ENCODE measurements at places on chromosomes 4 and X. TPM values are rescaled to one million over a fixed set of nuclear protein-coding genes. Genes with fewer than 3 reads are reported as not detected.

GRCh38 chrX:65148232-65148631, 172.0 kb upstream of the ZC4H2 start:
- no peaks in the 10 kb centered on the region for H3K27me3 ChIP-seq
- H3K27ac ChIP-seq, result no peak overlapping the region
- DNase-seq, result no peak
- no peak overlapping the region for H3K4me3 ChIP-seq
- no peaks in the 10 kb centered on the region for H3K4me1 ChIP-seq

- H3K27me3 ChIP-seq, result peaks cover 17% of the 10 kb centered on the region
- H3K36me3 ChIP-seq, result no peaks in the 10 kb centered on the region
- H3K27ac ChIP-seq, result no peak overlapping the region
- peak; percentile 53 for DNase-seq
These were observed 15.8 kb downstream of the ZCCHC12 start for GRCh38 chrX:118839334-118839958.

DNA sequence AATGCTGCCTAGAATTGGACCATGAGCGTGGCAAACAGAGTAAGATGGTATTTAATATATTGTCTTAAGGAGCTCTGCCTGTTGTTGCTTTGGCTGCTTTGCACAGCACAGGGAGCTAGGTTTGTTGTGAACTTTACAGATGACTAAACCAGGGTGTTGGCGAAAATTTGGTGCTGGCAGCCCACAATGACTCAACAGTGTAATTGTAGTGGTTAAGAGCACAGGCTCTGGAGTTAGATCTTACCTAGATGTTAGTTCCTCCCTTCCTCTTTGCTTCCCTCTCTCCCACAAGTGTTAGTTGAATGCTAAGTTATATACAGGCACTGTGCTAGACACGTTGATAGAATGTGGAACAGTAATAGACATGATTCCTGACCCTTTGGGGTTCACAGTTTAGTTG, 128.9 kb upstream of the TRPC5 start:
- H3K4me3 ChIP-seq, result no peak overlapping the region
- H3K36me3 ChIP-seq, result no peaks in the 10 kb centered on the region
- H3K27me3 ChIP-seq, result no peaks in the 10 kb centered on the region
- H3K4me1 ChIP-seq, result peaks cover 9% of the 10 kb centered on the region

GRCh38 chr4:3571921-3572320, 39.7 kb upstream of the LRPAP1 start:
- no peak for DNase-seq
- H3K27ac ChIP-seq, result no peak overlapping the region
- H3K4me1 ChIP-seq, result no peaks in the 10 kb centered on the region
- no peak overlapping the region for H3K4me3 ChIP-seq

- DNase-seq, result no peak
- no peaks in the 10 kb centered on the region for H3K27me3 ChIP-seq
- H3K27ac ChIP-seq, result no peak overlapping the region
- H3K36me3 ChIP-seq, result no peaks in the 10 kb centered on the region
These were observed 172.5 kb upstream of the GATB start for GRCh38 chr4:151933122-151933827.

- H3K27me3 ChIP-seq, result no peaks in the 10 kb centered on the region
- no peak for DNase-seq
- H3K4me1 ChIP-seq, result no peaks in the 10 kb centered on the region
- H3K4me3 ChIP-seq, result no peak overlapping the region
These were observed 119.8 kb downstream of the SPOCK3 start for GRCh38 chr4:167114416-167114971.

GRCh38 chr4:54879576-54879975, 221.8 kb downstream of the KIT start:
- H3K36me3 ChIP-seq, result no peaks in the 10 kb centered on the region
- no peaks in the 10 kb centered on the region for H3K4me1 ChIP-seq
- H3K4me3 ChIP-seq, result no peak overlapping the region
- H3K27ac ChIP-seq, result no peak overlapping the region
- no peaks in the 10 kb centered on the region for H3K27me3 ChIP-seq
- DNase-seq, result no peak

- H3K27ac ChIP-seq, result no peak overlapping the region
- DNase-seq, result no peak
- H3K36me3 ChIP-seq, result no peaks in the 10 kb centered on the region
- no peak overlapping the region for H3K4me3 ChIP-seq
- peaks cover 10% of the 10 kb centered on the region for H3K27me3 ChIP-seq
- H3K4me1 ChIP-seq, result no peaks in the 10 kb centered on the region
These were observed 132.1 kb upstream of the RAPGEF2 start for GRCh38 chr4:158970812-158971211.

GRCh38 chrX:41178201-41178600, 93.0 kb downstream of the USP9X start:
- H3K4me1 ChIP-seq, result peaks cover 33% of the 10 kb centered on the region
- no peaks in the 10 kb centered on the region for H3K27me3 ChIP-seq
- peaks cover 25% of the 10 kb centered on the region for H3K36me3 ChIP-seq

- H3K36me3 ChIP-seq, result no peaks in the 10 kb centered on the region
- no peaks in the 10 kb centered on the region for H3K27me3 ChIP-seq
- DNase-seq, result no peak
- H3K27ac ChIP-seq, result no peak overlapping the region
These were observed 41.9 kb upstream of the PDHA2 start for GRCh38 chr4:95798003-95798402.

DNA sequence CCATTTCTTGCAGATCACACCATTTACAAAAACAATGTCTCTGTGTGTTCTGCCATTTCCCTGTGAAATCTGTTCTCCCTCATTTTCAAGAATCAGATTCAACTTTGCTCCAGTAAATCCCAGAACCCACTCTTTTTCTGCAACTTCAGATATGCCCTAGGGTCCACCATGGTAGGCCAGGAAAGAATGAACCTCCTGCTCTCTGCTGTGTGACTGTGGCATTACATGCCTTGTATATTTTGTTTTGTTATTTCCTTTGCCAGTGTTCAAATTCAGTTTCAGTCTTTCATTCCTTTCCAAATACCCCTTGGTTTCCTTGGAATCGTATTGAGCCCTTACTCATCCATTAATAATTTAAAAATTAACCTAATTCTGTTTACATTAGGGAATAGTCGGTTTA, 290.2 kb upstream of the VCX start:
- no peaks in the 10 kb centered on the region for H3K27me3 ChIP-seq
- no peak overlapping the region for H3K4me3 ChIP-seq

DNA sequence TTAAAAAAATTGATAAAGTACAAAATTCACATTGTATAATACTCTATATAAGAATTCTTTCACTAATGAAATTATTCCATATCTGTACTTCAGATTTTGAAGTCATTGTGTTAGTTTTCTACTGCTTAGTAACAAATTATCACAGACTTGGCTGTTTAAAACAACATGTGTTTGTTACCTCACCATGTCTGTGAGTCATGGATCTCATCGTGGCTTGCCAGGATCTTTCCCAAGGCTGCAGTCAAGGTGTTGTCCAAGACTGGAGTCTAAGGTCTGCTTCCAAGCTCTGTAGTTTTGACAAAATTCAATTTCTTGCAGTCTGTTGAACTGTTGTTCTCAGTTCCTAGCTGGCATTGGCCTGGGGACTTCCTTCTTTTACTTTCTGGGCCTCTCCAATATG, 1286.9 kb downstream of the ADGRL3 start:
- DNase-seq, result no peak
- no peak overlapping the region for H3K4me3 ChIP-seq
- H3K36me3 ChIP-seq, result no peaks in the 10 kb centered on the region
- no peaks in the 10 kb centered on the region for H3K4me1 ChIP-seq
- no peaks in the 10 kb centered on the region for H3K27me3 ChIP-seq

DNA sequence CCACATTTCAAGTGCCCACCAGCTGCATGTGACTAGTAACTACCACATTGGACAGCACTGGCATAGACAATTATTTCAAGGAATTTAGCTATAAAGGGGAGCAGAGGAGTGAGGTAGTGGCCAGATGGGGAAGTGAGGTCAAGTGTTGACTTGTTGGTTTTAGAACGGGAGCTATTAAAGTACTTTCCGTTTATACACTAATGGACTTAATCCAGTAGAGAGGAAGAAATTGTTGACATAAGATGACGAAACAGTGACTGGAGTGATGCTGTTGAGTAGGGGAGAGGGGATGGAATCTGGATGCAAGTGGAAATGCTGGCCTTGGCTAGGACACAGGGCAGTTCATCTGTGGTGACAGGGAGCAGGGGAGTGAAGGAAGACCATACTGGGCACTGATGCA, 154.4 kb downstream of the AMMECR1 start:
- DNase-seq, result no peak
- peaks cover 13% of the 10 kb centered on the region for H3K4me1 ChIP-seq
- H3K4me3 ChIP-seq, result no peak overlapping the region
- H3K36me3 ChIP-seq, result no peaks in the 10 kb centered on the region
- H3K27ac ChIP-seq, result no peak overlapping the region

- no peak overlapping the region for H3K27ac ChIP-seq
- H3K36me3 ChIP-seq, result no peaks in the 10 kb centered on the region
- H3K4me3 ChIP-seq, result no peak overlapping the region
- no peak for DNase-seq
These were observed 709.4 kb downstream of the ARAP2 start for GRCh38 chr4:35534962-35535361.

- no peaks in the 10 kb centered on the region for H3K36me3 ChIP-seq
- H3K27ac ChIP-seq, result no peak overlapping the region
- H3K27me3 ChIP-seq, result no peaks in the 10 kb centered on the region
- no peak for DNase-seq
- no peak overlapping the region for H3K4me3 ChIP-seq
- H3K4me1 ChIP-seq, result no peaks in the 10 kb centered on the region
These were observed 686.0 kb downstream of the ADGRL3 start for GRCh38 chr4:61886131-61886530.

GRCh38 chr4:183297675-183298074, 22.4 kb downstream of the CLDN22 start:
- H3K27me3 ChIP-seq, result no peaks in the 10 kb centered on the region
- DNase-seq, result no peak
- no peaks in the 10 kb centered on the region for H3K36me3 ChIP-seq
- H3K4me1 ChIP-seq, result peaks cover 9% of the 10 kb centered on the region
- no peak overlapping the region for H3K4me3 ChIP-seq

DNA sequence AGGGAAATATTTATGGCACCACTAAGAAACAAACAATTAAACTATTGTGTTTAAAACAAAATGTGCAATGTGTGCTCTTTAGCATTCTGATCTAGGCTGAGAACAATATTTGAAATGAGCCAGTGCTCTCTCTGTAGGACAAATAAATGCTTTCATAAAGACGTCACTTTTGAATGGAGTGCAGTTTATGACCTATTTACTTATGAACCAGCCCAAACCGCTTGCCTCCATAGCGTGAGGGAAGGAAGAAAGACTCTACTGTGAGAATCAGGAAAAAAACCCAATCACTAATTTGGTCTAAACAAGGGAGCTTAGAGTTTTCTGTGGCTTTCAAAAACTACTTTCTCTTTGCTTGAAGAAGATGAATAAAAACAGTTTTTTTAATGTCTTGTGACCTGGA, 39.4 kb downstream of the SAT1 start:
- no peak for DNase-seq
- H3K27me3 ChIP-seq, result no peaks in the 10 kb centered on the region
- no peak overlapping the region for H3K27ac ChIP-seq
- H3K36me3 ChIP-seq, result no peaks in the 10 kb centered on the region
- H3K4me3 ChIP-seq, result no peak overlapping the region

DNA sequence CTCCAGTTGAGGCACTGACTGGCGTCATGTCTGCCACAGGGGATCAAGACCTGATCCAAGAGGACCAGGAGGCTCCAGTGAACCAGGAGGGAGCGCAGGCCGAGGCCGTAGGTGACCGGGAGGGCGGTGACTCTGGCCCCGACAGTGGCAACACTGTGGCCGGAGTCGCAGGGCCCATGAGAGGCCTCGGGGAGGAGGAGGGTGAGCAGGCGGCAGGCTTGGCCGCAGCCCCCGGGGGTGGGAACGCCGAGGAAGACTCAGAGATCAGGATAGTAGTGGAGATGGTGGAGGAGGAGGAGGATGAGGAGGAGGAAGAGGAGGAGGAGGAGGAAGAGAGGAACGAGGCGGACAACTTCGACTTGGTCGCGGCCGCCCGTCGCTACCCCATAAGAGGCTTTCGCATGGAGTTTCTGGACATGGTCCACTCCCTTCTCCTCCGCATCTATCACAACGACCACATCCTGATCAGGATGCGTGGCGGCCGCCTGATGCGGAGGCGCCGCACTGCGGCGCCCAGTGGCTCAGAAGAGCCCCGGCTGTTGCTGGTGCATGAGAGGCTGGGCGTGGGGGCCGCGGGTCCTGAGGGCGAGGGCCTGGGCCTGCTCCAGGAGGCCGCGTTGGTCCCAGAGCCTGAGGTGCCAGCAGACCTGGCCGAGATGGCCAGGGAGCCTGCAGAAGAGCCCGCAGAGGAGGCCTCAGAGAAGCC, 560 bp downstream of the CT47C1 start:
- H3K4me1 ChIP-seq, result no peaks in the 10 kb centered on the region
- H3K27me3 ChIP-seq, result peaks cover 3% of the 10 kb centered on the region
- no peak overlapping the region for H3K27ac ChIP-seq
- no peaks in the 10 kb centered on the region for H3K36me3 ChIP-seq

DNA sequence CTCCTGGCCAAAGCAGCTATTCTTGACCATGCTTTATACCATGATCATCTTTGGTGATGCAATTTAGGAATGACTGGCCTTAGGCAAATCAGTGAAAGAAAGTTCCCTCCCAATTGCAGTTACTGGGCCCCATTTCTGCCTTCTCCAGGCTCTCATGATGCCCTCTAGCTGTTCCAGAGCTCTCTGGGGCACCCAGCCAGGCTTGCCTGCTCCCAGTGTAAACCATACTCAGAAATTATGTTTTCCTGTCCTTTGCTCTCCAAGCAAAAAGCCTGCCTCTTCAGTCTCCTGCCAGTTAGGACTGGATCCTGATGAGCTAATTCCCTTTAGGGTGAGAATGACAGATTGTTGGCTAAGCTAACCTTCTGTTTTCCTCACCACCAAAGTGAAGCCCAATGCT, 85.3 kb upstream of the RBPJ start:
- no peaks in the 10 kb centered on the region for H3K27me3 ChIP-seq
- no peak for DNase-seq
- H3K4me1 ChIP-seq, result peaks cover 21% of the 10 kb centered on the region

- H3K4me3 ChIP-seq, result no peak overlapping the region
- no peaks in the 10 kb centered on the region for H3K36me3 ChIP-seq
- no peaks in the 10 kb centered on the region for H3K4me1 ChIP-seq
- no peak overlapping the region for H3K27ac ChIP-seq
- H3K27me3 ChIP-seq, result no peaks in the 10 kb centered on the region
These were observed 458.6 kb downstream of the SH2D1A start for GRCh38 chrX:124804962-124805361.

Gene CNKSR2
- 2.9 TPM for total RNA-seq

Gene RAB40AL
- 0.23 TPM for total RNA-seq

Gene ADAMTS3
- total RNA-seq, result not detected

Gene ARL9
- total RNA-seq, result not detected

Gene VEGFD
- 0.10 TPM for total RNA-seq

Gene BMPR1B
- not detected for total RNA-seq

Gene FHDC1
- 0.05 TPM for total RNA-seq

Gene SMIM31
- total RNA-seq, result not detected

Gene SYNPO2
- total RNA-seq, result 0.50 TPM

Gene PF4V1
- total RNA-seq, result not detected

Gene CMC4
- total RNA-seq, result 5.9 TPM

Gene TACC3
- total RNA-seq, result 213 TPM

Gene PARM1
- total RNA-seq, result not detected

Gene USO1
- total RNA-seq, result 43.4 TPM

Gene CC2D2A
- not detected for total RNA-seq
